Activated CD4-positive, alpha-beta memory T cell treated with anti-CD3 and anti-CD28 coated beads for 36 hours (primary cell): ENCODE measurements at places on chromosomes 16 and 17. TPM values are rescaled to one million over a fixed set of nuclear protein-coding genes. Genes with fewer than 3 reads are reported as not detected.

DNA sequence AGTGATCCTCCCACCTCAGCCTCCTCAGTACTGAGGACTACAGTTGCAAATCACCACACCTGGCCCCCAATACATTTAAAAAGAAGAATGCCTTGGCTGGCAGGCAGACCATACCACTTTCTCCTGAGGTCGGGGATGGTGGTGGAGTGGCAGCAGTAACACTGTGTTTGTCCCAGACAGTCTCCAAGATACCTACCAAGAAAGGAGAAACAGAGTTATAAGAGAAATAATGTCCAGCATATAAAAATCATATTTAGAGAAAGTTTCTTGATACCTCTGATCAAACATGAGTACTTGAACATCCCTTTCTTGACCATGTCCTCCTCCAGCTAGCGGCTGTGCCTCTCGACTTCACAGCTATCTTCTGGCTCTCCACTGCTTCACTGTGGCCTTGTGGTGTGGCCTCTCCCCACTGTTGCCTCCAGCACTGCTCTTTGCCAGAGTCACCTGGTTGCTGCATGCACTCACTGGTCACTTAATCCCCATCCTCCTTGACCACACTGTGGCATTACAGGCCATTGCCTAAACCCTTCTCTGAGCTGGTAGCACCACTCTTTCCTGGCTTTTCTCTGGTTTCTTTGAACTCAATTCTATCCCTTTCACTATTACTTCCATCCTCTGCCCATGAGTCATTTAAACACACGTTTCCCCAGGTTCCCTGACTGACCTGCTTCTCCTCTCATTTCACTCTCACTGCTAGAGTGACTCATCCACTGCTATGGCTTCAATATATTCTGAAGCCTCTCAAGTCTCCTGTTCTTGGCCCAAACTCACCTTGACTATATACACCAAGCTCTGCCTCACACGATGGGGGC lies 45.2 kb downstream of the XPO6 start:
- peaks cover 76% of the 10 kb centered on the region for H3K4me1 ChIP-seq
- H3K4me3 ChIP-seq = no peak overlapping the region
- no peaks in the 10 kb centered on the region for H3K27me3 ChIP-seq
- peak overlapping the region; percentile 82 for H3K27ac ChIP-seq

GRCh38 chr17:80270836-80271235 lies 10.2 kb downstream of the RNF213 start:
- H3K4me1 ChIP-seq = peaks cover 43% of the 10 kb centered on the region
- peak overlapping the region; percentile 73 for H3K27ac ChIP-seq
- DNase-seq = peak; percentile 60
- peaks cover 38% of the 10 kb centered on the region for H3K36me3 ChIP-seq

GRCh38 chr16:66275775-66276428 lies 90.6 kb upstream of the CDH5 start:
- no peaks in the 10 kb centered on the region for H3K36me3 ChIP-seq
- no peak overlapping the region for H3K27ac ChIP-seq
- no peak for DNase-seq
- H3K27me3 ChIP-seq = peaks cover 16% of the 10 kb centered on the region
- H3K4me3 ChIP-seq = no peak overlapping the region
- H3K4me1 ChIP-seq = peaks cover 5% of the 10 kb centered on the region

- no peaks in the 10 kb centered on the region for H3K27me3 ChIP-seq
- peaks cover 32% of the 10 kb centered on the region for H3K36me3 ChIP-seq
- peak overlapping the region; percentile 28 for H3K27ac ChIP-seq
- DNase-seq = no peak
- no peak overlapping the region for H3K4me3 ChIP-seq
Measured at GRCh38 chr17:3641717-3642486, 5.3 kb downstream of the CTNS start.

GRCh38 chr16:25135254-25135878 lies 23.8 kb downstream of the LCMT1 start:
- peaks cover 19% of the 10 kb centered on the region for H3K36me3 ChIP-seq
- H3K4me1 ChIP-seq = no peaks in the 10 kb centered on the region
- DNase-seq = no peak

DNA sequence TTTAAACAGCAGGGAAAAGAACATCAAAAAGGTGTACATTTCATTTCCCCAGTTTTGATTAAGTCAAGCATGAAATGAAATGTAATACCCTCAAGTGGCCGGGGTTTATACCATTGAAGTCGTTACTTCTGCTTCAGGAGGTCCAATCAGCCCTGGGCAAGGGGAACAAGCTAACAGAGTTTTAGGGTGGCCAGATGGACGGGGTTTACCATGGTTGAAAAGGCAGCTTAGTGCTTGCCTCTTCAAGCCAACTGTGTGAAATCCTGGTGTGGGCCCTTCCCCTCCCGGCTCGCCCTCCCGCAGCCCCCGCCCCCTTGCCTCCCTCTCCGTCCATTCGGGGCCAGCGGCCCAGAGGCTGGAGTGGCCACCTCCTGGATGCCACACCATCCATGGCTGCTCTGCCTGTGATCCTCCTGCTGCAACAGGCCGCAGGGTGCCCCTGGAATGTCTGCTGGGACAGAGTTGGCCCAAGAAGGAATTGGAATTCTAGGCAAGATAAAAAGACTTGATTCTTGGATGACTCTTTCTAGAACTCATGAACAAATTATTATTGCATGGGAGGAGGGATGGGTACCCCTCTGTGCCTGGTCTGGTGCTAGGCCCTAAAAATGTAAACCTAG lies 296.2 kb upstream of the IRX3 start:
- H3K36me3 ChIP-seq = no peaks in the 10 kb centered on the region
- H3K27me3 ChIP-seq = peaks cover 5% of the 10 kb centered on the region
- H3K27ac ChIP-seq = no peak overlapping the region
- no peaks in the 10 kb centered on the region for H3K4me1 ChIP-seq
- no peak overlapping the region for H3K4me3 ChIP-seq

GRCh38 chr16:70687102-70687511 lies 1.3 kb upstream of the MTSS2 start:
- H3K4me3 ChIP-seq = no peak overlapping the region
- no peak for DNase-seq
- no peak overlapping the region for H3K27ac ChIP-seq

DNA sequence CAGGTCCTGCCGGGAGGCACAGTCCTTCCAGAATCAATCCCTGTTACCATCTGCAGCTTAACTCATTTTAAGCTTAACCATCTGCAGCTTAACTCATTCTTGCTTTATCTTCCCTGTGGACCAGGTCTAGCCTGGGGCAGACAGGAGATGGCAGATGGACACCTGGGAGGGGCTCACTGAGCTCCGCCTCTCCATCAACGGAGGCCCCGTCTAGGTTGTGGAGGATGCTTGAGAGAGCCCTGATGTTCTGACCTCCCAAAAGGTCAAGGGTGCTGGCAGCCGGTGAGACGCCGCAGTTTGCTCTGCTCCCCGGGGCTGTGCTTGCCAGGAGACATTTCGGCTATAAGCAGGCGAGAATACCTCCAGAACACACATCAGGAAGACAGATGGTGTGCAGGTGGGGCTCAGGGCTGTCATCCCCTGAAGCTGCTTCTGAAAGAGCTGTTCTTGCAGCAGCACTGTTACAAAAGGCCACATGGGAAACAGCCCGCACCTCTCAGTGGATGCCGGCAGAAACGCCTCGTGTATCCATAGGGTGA lies 41.3 kb downstream of the BAIAP2 start:
- no peaks in the 10 kb centered on the region for H3K36me3 ChIP-seq
- H3K27ac ChIP-seq = no peak overlapping the region
- H3K4me3 ChIP-seq = no peak overlapping the region
- no peak for DNase-seq
- H3K27me3 ChIP-seq = no peaks in the 10 kb centered on the region

DNA sequence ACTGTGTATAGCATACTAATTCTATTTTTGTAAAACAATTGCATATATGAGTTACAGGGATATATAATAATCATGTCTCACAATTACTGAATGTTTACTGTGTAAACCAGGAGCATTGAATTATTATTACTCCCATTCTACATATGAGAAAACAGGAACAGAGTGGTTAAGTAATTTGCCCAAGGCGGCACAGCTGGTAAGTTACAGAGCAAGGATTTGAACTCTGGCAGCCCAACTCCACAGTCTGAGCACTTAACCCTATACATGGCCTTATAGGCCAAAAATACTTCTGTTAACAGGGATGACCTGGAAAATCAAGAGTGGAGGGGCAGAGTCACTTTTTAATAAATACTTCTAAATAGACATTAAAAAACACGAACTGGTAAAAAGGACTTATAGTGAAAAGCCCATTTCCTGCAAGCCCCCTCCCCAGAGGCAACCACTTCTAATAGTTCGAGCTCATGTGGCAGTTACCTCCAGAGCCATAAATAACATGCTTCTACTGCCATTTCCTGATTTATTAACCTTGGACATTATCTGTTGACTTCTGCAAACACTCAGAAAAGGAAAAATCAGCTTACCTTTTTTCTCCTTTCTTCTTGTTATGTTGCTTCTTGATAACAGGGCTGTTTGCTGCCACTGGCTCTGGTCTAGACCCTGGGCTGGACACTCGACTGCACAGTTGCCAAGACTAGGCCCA lies 22.1 kb upstream of the ADGRG1 start:
- H3K27ac ChIP-seq = no peak overlapping the region
- H3K4me3 ChIP-seq = no peak overlapping the region
- H3K36me3 ChIP-seq = no peaks in the 10 kb centered on the region
- DNase-seq = no peak
- H3K27me3 ChIP-seq = no peaks in the 10 kb centered on the region
- peaks cover 56% of the 10 kb centered on the region for H3K4me1 ChIP-seq

GRCh38 chr17:56653877-56654276 lies 60.4 kb downstream of the NOG start:
- H3K27ac ChIP-seq = no peak overlapping the region
- peak; percentile 71 for DNase-seq
- H3K36me3 ChIP-seq = no peaks in the 10 kb centered on the region
- H3K4me3 ChIP-seq = no peak overlapping the region
- peaks cover 3% of the 10 kb centered on the region for H3K4me1 ChIP-seq

DNA sequence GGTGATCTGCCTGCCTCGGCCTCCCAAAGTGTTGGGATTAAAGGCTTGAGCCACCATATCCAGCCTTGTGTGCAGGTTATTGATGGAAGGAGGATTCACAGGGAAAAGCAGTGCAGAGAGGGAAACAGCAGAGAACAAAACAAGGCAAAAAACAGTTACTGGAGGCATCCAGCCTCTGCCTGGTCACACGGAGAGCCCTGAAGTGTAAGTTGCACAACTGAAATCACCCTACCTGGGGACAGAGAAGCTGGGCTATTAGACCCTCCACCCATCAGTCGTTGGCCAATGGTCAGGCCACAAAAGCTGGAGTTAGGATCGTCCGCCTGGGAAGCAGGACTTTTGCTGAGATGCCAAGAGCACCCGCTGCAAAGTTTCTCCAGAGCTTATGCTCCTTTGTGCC lies 57.9 kb upstream of the BCO1 start:
- H3K27me3 ChIP-seq = peaks cover 11% of the 10 kb centered on the region
- no peaks in the 10 kb centered on the region for H3K36me3 ChIP-seq
- no peak for DNase-seq
- no peak overlapping the region for H3K27ac ChIP-seq

GRCh38 chr17:28725660-28726225 lies 290 bp downstream of the TLCD1 start:
- H3K4me1 ChIP-seq = peaks cover 51% of the 10 kb centered on the region
- H3K27ac ChIP-seq = peak overlapping the region; percentile 91
- peak; percentile 73 for DNase-seq
- H3K27me3 ChIP-seq = no peaks in the 10 kb centered on the region
- peaks cover 50% of the 10 kb centered on the region for H3K36me3 ChIP-seq
- peak overlapping the region; percentile 85 for H3K4me3 ChIP-seq

DNA sequence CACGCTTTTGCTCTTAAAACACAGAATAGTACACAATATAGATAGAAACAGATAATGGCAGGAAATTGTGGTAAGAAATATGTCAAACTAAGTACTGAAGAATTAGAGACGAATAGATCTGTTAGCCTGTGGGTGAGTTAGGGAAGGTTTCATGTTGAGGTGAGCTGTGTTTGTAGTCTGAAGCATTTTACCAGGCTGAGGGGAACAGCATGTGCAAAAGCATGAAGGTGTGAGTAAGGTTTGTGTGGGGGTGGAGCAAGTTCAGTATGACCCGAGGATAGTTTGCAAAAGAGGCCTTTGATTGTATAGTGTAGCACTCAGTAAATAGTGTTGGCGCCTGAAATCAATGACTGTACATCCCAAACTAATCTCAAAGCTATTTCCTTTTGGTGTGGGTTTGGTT lies 13.8 kb downstream of the IGSF6 start:
- no peak overlapping the region for H3K4me3 ChIP-seq
- no peaks in the 10 kb centered on the region for H3K27me3 ChIP-seq
- peaks cover 26% of the 10 kb centered on the region for H3K4me1 ChIP-seq
- peak overlapping the region; percentile 60 for H3K27ac ChIP-seq
- peaks cover 4% of the 10 kb centered on the region for H3K36me3 ChIP-seq

GRCh38 chr17:48842746-48843145 lies 11.9 kb downstream of the CALCOCO2 start:
- H3K36me3 ChIP-seq = peaks cover 12% of the 10 kb centered on the region
- H3K4me3 ChIP-seq = no peak overlapping the region
- H3K27me3 ChIP-seq = no peaks in the 10 kb centered on the region
- DNase-seq = no peak
- no peak overlapping the region for H3K27ac ChIP-seq

DNA sequence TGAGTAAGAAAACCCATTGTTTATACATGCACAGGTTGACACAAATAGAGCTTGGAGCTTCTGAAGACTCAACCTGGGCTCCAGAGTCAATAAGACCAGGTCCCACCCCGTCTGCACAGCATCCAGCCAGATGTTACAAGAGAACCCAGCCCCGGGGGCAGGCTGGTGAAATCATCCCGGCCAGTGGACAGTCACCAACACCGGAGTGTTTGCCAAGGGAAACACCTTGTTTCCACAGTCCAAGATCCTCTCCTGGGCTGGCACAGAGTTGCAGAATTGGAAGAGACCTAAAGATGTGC lies 90.3 kb downstream of the RAB11FIP4 start:
- H3K36me3 ChIP-seq = no peaks in the 10 kb centered on the region
- DNase-seq = no peak
- H3K4me3 ChIP-seq = no peak overlapping the region
- peaks cover 7% of the 10 kb centered on the region for H3K4me1 ChIP-seq
- H3K27ac ChIP-seq = peak overlapping the region; percentile 9

DNA sequence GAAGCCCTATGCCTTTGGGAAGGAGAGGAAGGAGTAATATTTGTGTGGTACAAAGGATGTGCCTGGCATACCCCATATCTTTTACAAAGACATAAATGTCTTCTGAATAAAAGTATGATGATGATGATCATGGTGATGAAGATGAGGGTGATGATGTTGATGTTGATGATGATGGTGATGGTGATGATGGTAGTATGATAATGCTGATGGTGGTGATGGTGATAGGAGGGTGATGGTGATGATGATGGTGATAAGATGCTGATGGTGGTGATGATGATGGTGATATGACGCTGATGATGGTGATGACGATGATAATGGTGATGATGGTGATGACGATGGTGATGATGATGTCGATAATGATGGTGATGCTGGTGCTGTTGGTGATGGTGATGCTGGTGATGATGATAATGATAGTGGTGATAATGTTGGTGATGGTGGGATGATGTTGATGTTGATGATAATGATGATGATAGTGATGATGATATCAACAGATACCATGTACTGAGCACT lies 684.2 kb downstream of the WWOX start:
- DNase-seq = no peak
- no peak overlapping the region for H3K27ac ChIP-seq
- no peaks in the 10 kb centered on the region for H3K27me3 ChIP-seq
- H3K4me3 ChIP-seq = no peak overlapping the region

Gene TBX2
- 0.05 TPM for total RNA-seq

Gene CLEC18A
- total RNA-seq = 0.44 TPM

Gene LITAFD
- total RNA-seq = not detected

Gene KRTAP4-4
- not detected for total RNA-seq

Gene UMOD
- total RNA-seq = not detected

Gene RPS15A
- total RNA-seq = 2,060 TPM

Gene CTRL
- total RNA-seq = 3.1 TPM

Gene SPEM1
- total RNA-seq = not detected

Gene CDC6
- total RNA-seq = 95.7 TPM
